ENCODE measurements at places on chromosomes 4 and X.

DNA sequence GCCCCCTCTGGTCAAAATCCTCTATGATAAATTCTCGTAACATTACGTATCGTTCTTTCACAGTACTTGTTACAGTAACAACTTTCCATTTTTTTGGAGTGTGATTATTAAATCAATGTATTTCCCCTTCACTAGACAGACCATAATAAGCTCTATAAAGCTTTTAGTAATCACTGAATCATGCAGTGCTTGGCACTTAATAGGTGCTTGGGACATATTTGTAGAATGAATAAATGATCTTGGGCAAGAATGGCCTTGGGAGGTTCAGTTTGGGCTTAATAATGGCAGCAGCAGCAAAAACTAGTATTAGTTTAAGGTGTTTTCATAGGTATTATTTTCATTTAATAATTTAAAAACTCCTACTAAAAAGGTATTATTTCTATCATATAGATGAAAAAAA is 33.4 kb upstream of the SFRP2 start:
- no peak for DNase-seq

GRCh38 chrX:46687619-46688018 is 71.3 kb downstream of the SLC9A7 start:
- no peak for DNase-seq

GRCh38 chr4:72602396-72603376 is 33.7 kb upstream of the ADAMTS3 start:
- DNase-seq, result no peak

GRCh38 chr4:74105656-74106280 is 6.8 kb upstream of the CXCL2 start:
- no peak for DNase-seq

GRCh38 chr4:41124916-41125548 is 89.3 kb downstream of the APBB2 start:
- no peak for DNase-seq

GRCh38 chr4:4613641-4614286 is 71.9 kb upstream of the STX18 start:
- DNase-seq, result no peak

DNA sequence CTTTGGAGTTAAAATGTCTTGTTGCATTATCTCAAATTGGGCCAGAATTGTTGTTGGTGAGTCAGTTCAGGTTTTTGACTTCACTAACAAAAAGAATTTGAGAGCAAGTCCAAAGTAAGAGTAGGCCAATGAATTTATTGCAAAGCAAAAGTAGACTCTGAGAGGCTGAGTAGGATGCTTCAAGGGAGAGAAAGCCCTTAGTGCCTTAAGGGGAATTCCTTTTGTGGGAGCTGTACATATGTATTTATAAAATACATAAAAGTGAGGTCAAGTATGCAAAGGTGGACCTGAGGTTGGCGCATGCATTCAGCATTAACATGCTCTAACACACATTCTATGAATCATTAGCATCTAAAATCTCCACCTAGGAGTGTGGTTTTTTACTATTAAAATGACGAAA is 565.4 kb downstream of the GRXCR1 start:
- DNase-seq, result no peak

DNA sequence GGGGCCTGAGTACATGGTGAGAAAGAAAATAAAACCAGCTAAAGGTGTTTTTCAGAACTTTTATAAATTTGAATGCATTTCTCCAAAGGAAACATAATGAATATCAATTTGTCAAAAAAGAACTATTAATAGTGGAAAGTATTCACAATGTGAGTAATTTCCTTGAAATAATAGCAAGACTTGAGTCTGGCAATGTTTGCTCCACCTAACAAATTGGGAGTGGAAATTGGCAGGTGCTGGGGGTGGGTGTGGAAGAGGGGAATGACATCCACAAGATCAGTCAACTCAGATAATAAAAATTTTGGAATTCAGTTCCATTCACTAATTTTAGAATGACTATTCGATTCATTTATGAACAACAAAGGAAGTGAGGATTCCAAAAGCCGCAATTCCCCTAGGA is 884.8 kb upstream of the SLIT2 start:
- DNase-seq, result no peak

DNA sequence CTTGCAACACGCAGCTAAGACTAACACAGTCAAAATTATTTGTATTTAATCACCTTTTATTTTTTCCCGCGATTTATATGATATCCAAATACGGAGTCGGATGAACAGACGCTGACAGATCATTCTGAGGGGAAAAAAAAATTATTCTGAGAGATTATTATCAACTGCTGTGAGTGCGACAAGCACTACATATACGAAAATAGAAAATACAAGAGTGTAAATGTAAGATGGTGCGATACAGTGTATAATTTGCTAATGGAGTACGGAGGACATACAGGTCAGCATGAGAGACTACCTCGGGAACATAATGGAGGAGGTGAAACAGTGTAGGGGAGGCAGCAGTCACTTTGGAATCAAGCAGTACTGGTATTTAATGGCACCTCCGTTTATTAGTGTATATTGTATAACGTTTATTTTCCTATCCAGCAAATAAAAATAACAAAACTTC is 2.8 kb upstream of the LIN54 start:
- DNase-seq, result no peak

GRCh38 chrX:19824603-19825002 is 62.8 kb downstream of the SH3KBP1 start:
- no peak for DNase-seq

DNA sequence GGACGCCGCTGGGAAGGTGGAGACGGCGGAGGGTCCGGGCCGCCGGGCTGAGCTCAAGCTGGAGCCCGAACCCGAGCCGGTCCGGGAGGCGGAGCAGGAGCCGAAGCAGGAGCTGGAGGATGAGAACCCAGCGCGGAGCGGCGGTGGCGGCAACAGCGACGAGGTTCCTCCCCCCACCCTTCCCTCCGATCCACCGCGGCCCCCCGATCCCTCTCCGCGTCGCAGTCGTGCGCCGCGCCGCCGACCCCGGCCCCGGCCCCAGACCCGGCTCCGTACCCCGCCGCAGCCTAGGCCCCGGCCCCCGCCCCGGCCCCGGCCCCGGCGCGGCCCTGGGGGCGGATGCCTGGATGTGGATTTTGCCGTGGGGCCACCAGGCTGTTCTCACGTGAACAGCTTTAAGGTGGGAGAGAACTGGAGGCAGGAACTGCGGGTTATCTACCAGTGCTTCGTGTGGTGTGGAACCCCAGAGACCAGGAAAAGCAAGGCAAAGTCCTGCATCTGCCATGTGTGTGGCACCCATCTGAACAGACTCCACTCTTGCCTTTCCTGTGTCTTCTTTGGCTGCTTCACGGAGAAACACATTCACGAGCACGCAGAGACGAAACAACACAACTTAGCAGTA is 483 bp downstream of the USP27X start:
- DNase-seq, result no peak

- no peak for DNase-seq
Measured at GRCh38 chr4:105139646-105140045, 7.0 kb upstream of the TET2 start.

GRCh38 chr4:83369831-83370639 is 35.4 kb upstream of the HPSE start:
- DNase-seq, result no peak

- DNase-seq, result no peak
Measured at GRCh38 chrX:154138857-154139256, 5.2 kb upstream of the OPN1LW start.

GRCh38 chr4:28238876-28239275 is 1378.2 kb downstream of the STIM2 start:
- DNase-seq, result no peak

DNA sequence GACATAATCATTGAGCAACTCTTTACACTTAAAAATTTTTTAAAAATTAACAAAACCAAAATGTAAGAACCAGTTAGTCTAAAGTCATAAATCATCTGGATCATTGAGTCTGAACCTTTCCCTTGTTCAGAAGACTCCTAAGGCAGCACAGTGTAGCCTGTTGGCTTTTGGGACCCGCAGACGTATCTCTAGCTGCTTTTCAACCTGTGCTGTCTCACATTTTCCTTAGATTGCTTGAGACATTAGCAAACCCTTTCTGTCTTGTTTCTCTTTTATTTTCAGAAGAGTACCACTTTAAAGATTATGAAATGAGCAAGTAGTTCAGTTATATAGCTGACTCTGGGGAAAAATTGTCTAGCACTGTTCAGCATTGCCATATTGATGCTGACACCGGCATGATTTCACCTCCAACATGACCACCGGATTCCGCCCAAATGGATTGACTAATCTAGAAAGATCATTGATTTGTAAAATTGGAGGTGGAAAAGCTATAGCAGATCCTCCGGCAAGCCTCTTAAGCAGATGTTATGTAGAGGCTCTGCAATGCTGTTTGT is 8.9 kb downstream of the TCEANC start:
- no peak for DNase-seq

- no peak for DNase-seq
Measured at GRCh38 chrX:97704881-97705280, 821.2 kb downstream of the RPA4 start.

DNA sequence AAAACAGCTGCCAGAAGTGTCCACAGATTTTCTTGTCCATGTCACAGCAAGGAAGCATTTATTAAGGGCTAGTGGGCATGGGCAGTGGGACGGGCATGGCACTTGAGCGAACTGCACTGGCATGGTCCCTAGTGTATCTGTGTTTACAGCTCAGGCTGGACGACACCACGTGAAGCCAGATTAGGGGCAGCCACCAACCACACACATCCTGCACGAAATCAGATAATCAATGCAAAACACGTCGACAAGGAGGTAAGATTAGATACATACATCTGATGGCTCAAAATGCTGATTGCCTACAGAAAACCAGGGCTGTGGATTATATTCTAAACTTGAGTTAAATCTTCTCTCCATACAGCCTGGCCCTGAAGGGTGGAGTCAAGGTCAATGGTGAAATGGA is 103.8 kb upstream of the ATP6AP2 start:
- no peak for DNase-seq

DNA sequence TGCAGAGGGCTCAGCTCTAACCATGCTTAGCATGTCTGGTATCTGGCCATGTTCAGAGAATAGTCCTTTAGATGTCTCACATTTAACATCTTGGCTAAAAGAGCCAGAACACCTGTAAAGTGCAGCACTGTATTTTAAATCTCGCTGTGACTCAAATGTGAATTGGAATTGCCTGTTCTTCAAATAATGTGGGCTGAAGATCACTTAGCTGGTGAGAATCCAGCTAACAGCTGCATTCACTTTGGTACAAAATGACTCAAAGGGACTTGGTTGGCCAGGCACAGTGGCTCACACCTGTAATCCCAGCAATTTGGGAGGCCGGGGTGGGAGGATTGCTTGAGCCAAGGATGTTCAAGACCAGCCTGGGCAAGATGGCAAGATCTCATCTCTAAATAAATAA is 63.5 kb upstream of the PLAC8 start:
- peak; percentile 65 for DNase-seq

- DNase-seq, result no peak
Measured at GRCh38 chr4:51909236-51909703, 66.3 kb downstream of the DCUN1D4 start.

DNA sequence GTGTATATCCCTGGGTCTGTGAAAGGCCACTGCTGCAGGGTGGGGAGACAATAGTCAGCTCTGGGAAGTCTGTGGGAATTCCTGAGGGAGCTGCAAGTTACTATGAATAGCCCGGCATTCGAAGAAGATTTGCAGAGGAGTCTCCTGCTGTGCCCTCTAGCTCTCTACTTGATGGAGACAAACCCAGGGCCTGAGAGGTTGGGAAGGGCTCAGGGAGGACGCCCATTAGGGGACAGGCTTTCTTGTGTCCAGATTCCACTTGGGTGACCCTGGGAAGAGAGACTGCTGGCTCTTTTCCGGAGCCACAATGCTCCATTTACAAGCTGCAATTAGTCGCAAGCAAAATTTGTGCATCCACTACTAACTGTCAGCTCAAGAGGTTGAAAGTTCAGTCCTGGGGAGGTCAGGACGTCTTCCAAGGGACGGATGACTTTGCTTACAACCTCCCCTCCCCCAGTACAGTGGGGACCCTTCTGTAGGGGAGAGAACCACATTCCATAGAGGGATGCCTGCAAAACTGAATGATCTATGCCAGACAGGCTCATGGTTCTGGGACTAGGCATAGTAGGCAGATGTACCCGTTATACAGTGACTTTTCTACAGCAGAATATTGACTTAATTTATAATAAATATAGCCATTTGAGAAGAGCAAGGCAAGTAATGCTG is 48.2 kb upstream of the PHOX2B start:
- no peak for DNase-seq

Measured in GM12864 (cell line).